Kidney (tissue), 22 donors: ENCODE measurements at places on chromosomes 16 and 17. TPM values are rescaled to one million over a fixed set of nuclear protein-coding genes. Genes with fewer than 3 reads are reported as not detected.
A peak's percentile ranks its signal among the peaks of the same experiment; 100 is the strongest.

- no peak for DNase-seq
Observed at GRCh38 chr16:56738221-56738620, 8.3 kb downstream of the NUP93 start.

DNA sequence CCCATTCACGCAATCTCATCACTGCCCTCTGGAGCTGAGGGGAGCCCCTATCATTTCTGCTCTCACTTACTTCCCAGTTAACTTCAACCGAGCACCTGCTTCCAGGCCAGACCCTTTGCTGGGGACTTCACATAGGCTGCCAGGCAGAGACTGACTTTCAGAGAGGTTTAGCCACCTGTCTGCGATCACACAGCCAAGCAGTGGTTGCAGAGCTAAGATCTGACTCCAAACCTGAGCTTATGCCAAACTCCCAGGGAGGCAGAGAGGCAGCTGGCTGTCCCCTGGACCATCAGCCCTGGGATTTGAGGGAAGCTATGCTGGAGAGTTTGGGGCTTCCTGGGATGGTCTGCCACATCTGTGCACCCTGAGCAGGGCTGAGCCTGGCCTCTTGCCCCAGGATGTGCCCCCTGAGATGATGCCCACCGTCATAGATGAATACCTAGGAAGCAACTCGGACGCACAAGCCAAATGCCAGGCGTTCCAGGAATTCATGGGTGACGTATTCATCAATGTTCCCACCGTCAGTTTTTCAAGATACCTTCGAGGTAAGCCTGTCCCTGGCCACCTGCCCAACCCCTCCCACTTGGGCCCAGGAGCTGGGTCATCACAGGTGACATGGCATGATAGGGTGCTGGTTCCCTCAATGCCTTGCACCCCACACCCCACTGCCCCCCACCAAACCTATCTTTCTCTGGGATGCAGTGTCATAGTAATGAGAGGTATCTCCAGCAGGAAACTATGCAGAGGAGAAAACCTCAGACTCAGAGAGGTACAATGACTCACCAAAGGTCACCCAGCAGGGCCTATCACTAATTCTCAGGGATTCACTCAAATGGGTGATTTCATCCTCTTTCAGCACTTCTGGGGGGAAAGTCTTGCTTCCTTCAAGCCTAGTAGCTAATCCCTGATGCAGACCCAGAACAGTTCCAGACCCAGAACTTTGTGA is 10.0 kb downstream of the CES3 start:
- no peak for DNase-seq

GRCh38 chr16:66516808-66517585 is 32.9 kb downstream of the TK2 start:
- DNase-seq = peak; percentile 96

DNA sequence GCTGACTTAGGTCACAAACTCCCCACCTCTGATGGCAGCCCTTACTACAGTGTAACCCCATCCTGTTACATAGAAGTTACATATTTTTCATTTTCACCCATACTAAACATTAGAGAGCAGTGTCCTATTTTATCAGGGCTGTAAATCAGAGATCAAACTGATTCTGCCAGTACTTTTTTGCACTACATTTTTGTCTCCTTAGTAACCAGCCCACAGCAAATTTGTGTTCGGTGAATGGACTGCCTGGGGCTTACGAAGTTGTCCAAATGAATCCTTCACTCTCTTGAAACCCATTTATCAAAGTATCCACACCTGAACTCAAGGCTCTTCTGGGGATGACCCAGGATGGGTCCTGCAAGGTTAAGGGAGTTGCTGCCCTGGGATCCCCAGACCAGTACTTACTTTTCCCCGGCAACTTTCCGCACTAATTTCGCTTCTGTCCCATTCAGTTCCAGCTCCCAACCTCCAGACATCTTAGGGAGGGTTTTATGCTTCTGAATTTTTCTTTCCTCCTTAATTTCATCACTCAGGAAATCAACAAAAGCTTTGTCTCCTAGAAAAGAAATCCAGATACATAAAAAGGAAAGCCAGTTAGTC is 1.1 kb downstream of the C1QBP start:
- DNase-seq = no peak

DNA sequence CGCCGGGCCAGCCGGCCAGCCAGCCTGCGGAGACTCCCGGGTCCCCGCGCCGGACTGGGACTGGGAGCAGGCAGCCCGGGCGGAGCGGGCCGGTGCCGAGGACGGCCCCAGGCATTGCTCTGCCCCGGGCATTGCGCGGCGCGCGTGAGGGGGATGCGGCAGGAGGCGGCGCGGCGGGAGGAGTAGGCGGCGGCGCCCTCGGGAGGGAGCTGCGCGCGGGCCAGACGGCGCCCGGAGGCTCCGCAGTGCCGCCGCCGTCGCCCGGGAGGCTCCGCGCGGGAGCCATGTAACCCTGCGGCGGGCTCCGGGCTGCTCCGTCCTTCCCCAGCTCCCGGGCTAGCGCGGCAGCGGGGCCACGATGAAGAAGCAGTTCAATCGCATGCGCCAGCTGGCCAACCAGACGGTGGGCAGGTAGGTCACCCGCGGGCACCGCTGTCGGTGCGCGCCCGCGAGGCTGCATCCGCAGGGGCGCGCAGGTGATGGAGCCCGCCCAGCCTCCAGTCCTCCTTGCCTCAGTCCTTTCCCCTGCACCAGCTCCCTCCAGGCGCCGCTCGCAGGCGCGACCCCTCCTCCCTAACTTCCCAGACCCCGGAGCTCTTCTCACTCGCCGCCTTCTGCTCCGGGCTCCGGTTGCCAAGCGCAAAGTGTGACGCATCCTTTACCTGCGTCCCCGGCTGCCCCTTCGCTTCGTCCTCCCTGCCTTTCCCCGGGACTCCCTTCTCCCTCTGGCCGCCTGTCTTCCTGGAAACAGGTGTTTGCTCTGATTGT is at the start of gene ARHGAP44:
TSS of gene ARHGAP44 (plus strand) at position 18 of the 768 bp plus-strand sequence. CDS start at position 359, 341 bp downstream.
- DNase-seq = peak; percentile 84

GRCh38 chr17:19004421-19005136 is at the start of gene FAM83G:
Gene FAM83G, minus strand, starts transcription at chr17:19004764. Its CDS starts 723 bp downstream, at chr17:19004041.
- DNase-seq = peak; percentile 36

DNA sequence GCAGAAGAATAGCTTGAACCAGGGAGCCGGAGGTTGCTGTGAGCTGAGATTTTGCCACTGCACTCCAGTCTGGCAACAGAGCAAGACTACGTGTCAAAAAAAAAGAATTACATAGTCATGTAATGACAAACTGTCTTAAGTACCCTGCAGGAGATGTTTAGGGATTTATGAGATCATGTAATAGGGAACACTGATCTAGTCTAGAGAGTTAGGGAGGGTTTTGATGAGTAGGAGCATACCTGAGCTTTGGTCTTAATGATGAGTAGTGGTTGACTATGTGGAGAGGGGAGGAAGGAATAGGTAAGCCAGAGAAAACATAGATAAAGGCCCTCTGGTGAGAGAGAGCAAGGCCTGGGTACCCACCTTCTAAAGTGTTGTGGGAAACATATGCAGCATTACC is 30.1 kb upstream of the NF1 start:
- no peak for DNase-seq

GRCh38 chr17:79834565-79835469 is 4.4 kb downstream of the CBX4 start:
- DNase-seq = peak; percentile 83

- no peak for DNase-seq
Observed at GRCh38 chr17:44785921-44786320, 27.1 kb downstream of the ADAM11 start.

DNA sequence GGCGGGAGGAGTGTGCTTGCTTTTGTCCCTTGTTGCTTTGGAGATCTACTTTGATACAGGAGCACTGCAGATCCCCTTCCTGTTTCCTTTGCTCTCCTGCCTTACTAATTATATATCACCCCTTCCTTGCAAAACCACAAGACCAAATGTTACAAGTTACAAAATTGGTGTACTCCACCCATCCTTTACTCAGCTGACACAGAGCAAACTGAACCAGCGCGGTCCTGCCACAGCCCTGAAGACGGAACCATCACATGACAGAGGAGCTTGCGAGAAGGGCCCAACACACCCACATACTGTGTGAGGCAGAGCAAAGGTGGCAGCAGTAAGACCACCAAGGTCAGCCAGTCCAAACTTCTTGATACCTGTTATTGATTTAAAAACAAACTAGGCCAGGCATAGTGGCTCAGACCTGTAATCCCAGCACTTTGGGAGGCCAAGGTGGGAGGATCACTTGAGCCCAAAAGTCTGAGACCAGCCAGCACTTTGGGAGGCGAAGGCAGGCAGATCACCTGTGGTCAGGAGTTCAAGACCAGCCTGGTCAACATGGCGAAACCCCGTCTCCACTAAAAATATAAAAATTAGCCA is 33.2 kb downstream of the CYTH1 start:
- no peak for DNase-seq

DNA sequence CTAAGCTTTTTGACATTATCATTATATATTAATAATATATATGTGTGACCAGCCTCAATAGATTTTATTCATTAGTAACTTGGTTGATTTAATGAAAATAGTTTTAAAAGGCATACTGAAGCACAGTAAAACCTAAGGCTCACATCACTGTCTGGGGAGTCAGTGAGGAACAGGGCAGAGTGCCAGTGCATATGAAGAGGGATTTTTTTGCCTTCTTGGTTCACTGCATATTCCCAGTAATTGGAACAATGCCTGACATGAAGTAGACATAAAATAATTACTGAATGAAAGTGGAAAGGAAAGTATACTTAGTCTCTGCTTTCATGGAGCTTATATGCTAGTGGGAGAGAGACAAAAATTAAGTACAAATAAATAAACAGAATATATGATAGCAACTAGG is 81.1 kb downstream of the FTO start:
- no peak for DNase-seq

- DNase-seq = no peak
Observed at GRCh38 chr17:36184023-36184765, 7.8 kb upstream of the TBC1D3B start.

GRCh38 chr16:67641779-67642708 is 2.9 kb upstream of the CARMIL2 start:
- DNase-seq = no peak

- no peak for DNase-seq
Observed at GRCh38 chr17:57459286-57459915, 203.1 kb downstream of the MSI2 start.

DNA sequence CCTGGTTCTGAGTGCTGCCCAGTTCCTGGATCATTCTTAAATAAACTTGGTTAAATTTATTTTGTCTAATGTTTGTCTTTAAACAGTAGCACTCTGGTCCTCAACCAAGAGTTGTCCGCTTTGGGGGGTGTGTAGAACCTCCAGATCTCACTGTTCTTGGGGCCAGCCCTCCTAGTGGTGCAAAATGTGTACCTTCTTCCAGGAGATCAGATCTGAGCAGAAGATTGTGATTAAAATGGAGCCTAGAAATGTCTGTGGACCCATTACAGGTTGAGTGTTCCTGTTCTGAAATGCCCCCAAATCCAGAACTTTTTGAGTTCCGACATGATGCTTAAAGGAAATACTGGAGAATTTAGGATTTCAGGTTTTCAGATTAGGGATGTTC is 46.0 kb upstream of the CLEC18A start:
- DNase-seq = no peak

- DNase-seq = no peak
Observed at GRCh38 chr17:4189280-4189679, 46.3 kb downstream of the CYB5D2 start.

DNA sequence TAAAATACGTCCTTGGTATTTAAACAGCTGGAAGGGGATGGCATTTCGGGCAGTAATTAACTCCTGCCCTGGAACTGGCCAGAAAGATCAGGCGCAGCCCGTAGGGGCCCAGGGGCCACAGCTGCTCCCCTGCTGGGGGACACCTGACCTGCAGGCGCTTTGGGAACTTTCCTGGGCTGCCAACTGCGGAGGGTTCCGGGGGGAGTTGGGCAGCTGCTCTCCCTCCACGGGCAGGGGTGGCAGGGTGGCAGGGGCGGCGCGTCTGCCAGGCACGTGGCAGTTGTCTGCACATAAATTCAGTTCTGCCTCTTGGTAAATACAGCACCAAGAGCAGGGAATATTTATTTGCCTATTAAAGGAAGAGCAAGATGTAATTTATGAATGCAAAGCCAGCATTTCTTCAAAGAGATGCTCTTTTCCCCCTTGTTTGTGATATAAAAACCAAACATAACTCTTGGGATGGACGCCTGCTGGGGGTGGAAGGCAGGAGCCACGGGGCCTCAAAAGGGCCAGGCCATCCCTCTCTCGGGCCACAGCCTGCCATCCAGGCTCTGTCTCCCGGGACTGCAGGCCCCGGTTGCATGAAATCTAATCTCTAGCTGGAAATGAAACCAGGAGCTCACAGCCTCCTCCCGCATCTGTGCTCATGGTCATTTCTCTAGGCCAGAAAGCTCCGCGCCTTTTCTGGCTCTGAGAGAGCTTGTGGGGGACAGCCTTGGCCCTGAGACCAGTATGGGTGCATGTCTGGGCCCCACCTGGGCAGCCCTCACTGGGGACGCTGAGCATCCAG is 29.9 kb upstream of the CHMP6 start:
- peak; percentile 75 for DNase-seq

DNA sequence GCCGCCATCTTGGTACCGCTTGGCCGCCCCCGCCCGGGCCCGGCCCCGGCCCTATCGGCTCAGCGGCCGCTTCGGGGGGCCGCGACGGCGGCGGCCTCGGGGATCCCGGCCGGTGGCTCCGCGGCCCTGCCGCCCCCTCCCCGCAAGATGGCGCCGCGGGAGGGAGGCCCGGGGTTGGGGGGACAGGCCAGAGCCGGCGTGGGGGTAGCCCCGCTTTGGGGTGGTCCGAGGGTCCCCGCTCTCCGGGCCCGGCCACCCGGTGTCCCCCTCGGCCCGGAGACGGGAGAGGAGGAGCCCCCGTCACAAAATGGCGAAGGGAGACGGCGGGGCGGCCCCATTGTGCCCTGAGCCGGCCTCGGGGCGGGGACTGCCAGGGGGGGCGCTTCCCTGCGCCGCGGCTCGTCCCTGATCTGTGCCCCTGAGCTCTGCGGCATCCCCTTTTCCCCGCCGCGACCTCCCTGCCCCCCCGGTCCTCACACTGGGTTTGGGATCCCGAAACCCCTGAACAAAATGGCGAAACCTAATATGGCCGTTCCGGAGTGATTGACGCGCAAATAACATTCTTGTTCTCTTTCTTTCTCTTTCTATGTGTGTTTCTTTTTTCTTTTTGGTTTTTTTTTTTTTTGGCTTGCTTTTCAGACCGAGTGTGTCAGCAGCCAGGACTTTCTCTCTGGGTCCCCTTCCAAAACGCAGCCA is 986 bp downstream of the HAPSTR1 start:
- DNase-seq = peak; percentile 39

- no peak for DNase-seq
Observed at GRCh38 chr16:10850478-10850850, 26.5 kb upstream of the CIITA start.

- DNase-seq = no peak
Observed at GRCh38 chr17:73872816-73873215, 228.6 kb upstream of the SDK2 start.

TP53TG3B gene
- polyA plus RNA-seq = not detected

LGALS9B gene
- not detected for polyA plus RNA-seq

SYNGR3 gene
- 4.6 TPM for polyA plus RNA-seq

PRSS36 gene
- 1.7 TPM for polyA plus RNA-seq

TBX2 gene
- polyA plus RNA-seq = 122 TPM

ETV4 gene
- polyA plus RNA-seq = 2.5 TPM

SGCA gene
- 5.5 TPM for polyA plus RNA-seq

MMP15 gene
- polyA plus RNA-seq = 19.1 TPM
